ENCODE measurements at places on chromosomes 3 and 15. TPM values are rescaled to one million over a fixed set of nuclear protein-coding genes. Genes with fewer than 3 reads are reported as not detected.

GHSR gene
- total RNA-seq, result not detected

C2CD4B gene
- not detected for total RNA-seq

MAP6D1 gene
- 4.6 TPM for total RNA-seq

CCR3 gene
- not detected for total RNA-seq

SYNM gene
- total RNA-seq, result 10.1 TPM
